NCI-H524 treated with DMSO at 0.1 percent for 48 hours (cell line): ENCODE measurements at places on chromosomes 2 and 18.

DNA sequence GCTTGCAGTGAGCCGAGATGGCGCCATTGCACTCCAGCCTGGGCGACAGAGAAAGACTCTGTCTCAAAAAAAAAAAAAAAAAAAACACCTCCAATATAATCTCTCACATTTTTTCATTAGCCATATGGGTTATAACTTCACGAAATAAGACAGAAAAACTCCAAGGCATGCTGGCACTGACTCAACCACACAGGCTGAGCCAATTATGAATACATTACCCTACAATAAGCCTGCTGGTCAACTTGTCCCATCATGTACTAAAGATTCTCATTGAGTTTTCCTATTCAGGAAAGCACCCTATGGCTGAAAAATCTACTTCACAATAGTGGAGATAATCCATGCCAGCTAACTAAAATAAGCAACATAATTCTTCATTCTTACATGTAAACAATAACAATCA is 12.8 kb upstream of the MAP3K20 start:
- DNase-seq: no peak

DNA sequence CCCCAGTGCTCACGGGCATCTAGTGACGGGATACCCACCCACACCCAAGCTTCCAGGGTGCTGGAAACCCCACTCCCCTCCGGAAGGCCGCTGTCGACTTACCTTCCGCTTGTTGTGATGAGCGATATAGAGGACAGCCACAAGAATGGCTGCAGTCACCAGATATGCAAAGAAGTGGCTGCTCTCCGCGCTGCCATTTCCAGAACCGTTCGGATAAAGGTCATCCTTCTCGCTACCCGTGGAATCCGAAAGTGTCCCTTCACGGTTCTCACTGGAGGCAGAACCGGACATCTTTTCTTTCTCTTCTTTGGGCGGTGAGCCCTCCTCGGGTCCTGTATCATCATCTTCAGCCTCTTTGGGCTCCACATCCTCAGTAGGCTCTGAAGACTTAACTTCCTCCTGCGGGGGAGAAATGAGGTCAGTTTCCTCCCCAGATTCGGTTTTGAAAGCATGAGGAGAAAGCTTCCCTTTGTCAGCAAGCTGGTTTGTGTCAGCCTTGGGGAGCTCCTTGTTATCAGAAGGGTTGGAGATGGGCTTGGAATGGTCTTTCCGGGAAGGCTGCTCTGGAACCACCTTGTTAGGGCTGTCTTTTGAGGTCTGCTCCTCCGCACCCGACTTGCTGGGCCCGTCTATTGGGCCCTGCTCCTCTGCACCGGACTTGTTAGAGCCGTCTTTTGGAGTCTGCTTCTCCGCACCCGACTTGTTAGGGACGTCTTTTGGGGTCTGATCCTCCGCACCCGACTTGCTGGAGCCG is 1.2 kb downstream of the TGOLN2 start:
- no peak for DNase-seq

GRCh38 chr2:71923887-71924533 is 223.7 kb downstream of the CYP26B1 start:
- DNase-seq: peak; percentile 23

- DNase-seq: peak; percentile 10
Observed at GRCh38 chr2:43611987-43612894, 16.4 kb upstream of the THADA start.

DNA sequence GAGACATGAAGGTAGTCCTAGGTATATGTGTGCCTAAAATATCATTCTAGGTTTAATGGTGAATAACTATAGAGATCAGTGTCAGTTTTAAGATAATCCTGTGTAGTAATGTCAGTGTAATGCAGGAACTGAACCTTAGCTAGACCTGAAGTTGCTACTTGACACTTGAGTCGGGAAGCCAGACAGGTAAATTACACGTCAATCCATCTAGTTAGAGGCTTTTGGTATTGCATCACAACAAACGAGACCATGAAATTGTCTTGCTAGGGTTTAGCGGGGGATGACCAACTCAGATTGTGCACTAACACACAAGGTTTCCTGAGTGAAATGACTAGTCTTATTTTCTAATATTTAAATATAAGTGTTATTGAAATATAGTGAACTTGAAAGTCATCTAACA is 2.0 kb downstream of the YPEL5 start:
- no peak for DNase-seq

DNA sequence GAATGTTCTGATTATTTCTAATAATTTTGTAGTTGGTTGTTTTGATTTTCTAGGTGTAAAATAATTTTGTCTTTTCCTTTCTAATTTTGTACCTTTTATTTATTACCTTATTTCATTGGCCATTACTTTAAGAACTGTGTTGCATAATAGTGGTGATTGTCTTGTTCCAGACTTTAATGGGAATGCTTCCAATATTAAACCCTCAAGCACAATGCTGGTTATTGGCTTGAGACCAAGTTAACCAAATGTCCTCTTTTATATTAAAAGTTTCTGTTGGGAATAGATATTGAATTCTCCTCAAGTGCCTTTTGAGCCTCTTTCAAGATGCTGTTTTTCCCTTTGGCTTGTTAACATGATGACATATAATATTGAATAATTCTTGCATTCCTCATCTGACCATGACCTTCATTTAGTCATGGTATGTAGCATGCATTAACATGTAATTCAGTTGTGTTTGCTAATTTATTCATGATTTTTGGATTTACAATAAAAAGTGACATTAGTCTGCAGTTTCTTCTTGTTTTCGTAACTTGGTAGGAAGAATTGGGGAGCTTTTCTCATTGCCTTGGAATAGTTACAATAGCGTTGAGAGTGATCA is 141.7 kb downstream of the DIS3L2 start:
- no peak for DNase-seq

- DNase-seq: no peak
Observed at GRCh38 chr2:168404764-168405163, 51.3 kb upstream of the CERS6 start.

DNA sequence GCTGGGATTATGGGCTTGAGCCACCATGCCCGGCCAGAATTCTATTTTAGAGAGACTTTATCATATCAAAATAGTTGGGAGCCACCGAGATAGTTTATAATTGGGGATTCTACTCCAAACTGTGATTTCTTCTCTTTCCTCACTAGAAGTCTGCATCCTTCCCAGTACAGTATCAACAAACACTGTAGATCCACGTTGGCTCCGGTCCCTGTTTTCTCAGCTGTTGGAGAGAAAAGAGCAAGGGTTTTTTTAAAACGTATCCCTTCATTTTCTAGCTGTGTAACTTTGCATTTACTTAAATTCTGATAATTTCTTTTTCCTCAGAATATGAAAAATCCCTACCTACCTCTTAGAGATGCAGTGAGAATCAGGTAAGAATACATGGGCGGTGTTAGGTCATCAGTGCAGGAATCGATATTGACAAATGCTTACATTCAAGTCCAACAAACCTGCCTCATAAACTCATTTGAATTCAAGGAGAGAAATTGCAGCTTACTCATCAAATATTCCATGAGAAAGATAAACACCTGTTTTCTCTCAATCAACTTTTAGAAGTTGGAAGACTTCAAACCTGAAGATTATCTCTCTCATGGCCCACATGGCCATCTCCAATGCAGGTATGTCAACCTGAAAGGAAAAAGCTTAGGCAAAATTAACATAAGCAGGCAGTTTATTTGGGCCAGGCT is 17.7 kb upstream of the PDCL3 start:
- no peak for DNase-seq

GRCh38 chr2:238203973-238204683 is 633 bp upstream of the ILKAP start:
- no peak for DNase-seq

DNA sequence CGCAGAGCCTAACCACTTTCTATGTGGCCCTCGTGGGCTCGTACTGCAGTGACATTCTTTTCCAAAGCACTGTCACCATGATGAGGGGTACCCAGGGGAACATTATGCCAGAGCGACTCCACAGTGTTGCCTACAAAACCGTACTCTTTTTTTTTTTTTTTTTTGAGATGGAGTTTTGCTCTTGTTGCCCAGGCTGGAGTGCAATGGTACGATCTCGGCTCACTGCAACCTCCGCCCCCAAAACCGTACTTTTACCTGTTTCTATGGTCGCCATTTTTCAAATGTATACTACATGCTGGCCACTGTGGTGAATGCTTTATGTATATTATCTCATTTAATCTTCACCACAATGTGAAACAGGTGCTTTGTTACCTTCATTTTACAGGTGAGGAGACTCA is 4.3 kb downstream of the PLEK start:
- DNase-seq: no peak

GRCh38 chr2:39737661-39738060 is 41.4 kb downstream of the THUMPD2 start:
- no peak for DNase-seq

DNA sequence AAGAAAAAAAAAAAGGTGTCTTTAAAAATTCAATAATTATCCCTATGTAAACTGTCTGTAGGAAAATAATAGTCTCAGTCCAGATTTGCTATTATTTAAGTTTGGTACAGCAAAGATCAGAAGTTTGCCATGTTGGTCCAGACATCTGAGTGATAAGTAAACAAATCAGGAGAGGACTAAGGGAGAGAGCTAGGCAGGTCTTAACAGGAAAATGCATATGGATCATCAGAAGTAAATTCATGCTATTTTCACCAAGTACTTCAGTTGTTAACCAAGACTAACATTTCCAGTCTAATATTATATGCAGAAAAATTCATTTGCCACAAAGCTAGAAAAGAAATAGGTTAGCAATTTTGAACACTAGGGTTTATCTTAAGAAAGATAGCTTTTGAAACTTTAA is 95.0 kb upstream of the STK17B start:
- DNase-seq: no peak

DNA sequence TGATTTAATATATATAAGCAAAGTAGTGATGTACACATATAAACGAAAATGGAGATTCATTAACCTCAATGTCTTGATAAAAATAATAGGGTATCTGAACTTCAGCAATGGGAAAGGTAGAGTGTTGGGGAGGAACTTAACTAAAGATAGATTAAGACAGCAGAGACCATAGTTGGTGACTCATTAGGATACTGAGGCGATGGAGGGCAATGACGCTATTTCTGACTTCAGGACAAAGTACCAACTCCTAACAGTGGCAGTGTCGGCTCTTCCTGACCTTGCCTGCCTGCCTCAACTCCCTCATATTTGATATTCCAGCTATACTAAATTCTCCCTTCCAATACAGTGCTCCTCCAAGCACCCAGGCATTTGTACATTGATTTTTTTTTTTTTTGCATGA is 98.6 kb downstream of the CDH2 start:
- DNase-seq: no peak

DNA sequence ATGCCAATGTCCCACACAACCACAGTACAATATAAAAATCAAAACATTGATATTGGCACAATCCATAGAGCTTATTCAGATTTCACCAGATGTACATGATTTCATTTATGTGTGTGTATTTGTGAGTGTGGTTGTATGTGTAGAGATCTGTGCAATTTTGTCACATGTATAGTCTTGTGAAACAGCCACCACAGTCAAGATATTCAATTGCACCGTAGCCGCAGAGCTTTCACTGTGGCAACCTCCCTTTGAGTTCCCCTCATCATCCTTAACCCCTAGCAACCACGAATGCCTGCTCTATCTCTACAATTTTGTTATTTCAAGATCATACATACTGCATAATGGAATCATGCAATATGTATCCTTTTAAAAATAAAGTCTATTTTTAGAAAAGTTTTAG is 391.3 kb downstream of the SETBP1 start:
- no peak for DNase-seq

GRCh38 chr2:240232264-240232915 is 91.9 kb upstream of the OTOS start:
- DNase-seq: no peak

GRCh38 chr2:146734821-146735190 is 1110.0 kb upstream of the ACVR2A start:
- no peak for DNase-seq

DNA sequence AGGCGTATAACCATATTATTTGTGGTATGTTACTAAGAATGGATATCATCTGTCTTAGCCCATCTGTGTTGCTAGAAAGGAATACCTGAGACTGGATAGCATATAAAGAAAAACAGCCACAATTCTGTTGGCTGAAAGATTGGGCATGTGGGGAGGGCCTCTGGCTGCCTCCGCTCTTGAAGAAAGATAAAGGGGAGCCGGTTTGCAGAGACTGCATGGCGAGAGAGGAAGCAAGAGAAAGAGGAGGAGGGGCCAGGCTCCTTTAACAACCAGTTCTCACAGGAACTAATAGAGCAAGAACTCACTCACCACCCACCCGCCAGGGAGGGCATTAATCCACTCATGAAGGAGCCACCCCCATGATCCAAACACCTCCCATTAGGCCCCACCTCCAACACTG is 29.2 kb upstream of the UXS1 start:
- no peak for DNase-seq

GRCh38 chr2:127220102-127220767 is at the start of gene CYP27C1:
CYP27C1 (minus strand) TSS chr2:127220299; CDS start chr2:127220270, 29 bp downstream.
- DNase-seq: no peak

DNA sequence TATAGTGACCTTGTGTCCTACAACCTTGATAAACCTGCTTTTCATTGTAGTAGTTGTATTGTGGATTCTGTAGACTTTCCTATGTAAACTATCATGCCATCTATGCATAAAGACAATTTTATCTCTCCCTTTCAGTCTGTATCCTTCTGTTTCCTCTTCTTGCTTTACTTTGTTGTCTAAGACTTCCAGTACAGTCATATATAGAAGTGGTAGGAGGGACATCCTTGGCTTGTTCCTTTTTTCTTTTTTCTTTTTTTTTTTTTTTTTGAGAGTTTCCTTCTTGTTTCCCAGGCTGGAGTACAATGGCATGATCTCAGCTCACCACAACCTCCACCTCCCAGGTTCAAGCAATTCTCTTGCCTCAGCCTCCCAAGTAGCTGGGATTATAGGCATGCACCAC is 39.7 kb downstream of the UBE2F start:
- DNase-seq: no peak

DNA sequence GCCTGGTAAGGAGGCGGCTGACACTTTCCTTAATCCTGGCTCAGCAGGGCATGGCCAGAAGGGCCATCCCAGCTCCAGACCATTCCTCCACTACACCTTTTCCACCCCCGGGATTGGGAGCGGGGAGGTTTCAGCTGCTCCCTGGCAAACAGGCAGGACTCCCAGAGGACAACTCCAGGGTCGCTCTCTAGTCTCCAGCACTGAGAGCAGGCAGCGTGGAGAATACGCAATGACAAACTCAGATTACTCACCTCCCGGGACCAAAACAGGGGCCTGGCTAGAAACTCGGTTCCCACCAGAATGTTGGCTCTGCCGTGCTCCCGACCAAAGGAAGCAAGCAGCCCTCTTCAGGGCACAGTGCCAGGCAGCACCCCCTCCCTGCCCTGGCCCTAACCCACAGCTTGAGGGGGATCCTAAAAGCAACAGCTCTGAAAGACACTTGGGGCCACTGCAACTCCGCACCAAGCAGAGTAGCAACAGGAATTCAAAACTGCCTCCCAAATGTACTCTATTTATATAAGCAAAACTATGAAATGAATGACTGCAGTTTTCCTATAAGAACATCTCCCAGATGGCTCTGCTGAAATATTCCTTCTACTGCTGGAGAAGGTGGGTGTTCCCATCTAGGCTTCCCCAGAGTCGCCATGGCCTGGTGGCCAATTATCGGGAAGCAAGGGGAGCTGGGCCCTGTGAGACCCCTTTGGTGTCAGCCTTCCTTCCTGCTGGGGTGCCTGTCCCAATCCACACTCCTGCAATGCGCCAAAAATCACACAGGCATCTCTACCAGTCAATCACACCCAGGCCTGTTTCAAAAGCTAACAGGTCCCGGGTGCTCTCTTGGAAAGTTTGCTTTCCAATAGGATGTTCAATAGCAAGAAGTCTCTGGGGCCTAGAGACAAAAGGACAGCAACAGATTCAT is 61.2 kb upstream of the POMC start:
- DNase-seq: no peak

GRCh38 chr2:74911061-74911460 is 47.4 kb upstream of the POLE4 start:
- no peak for DNase-seq
